CD4-positive, CD25-positive, alpha-beta regulatory T cell (primary cell): ENCODE measurements at places on chromosomes 2 and 18.

- DNase-seq, result no peak
Measured at GRCh38 chr2:34806396-34806795, 1207.3 kb upstream of the FAM98A start.

- no peak for DNase-seq
Measured at GRCh38 chr18:48790226-48790863, 160.4 kb downstream of the SMAD7 start.

DNA sequence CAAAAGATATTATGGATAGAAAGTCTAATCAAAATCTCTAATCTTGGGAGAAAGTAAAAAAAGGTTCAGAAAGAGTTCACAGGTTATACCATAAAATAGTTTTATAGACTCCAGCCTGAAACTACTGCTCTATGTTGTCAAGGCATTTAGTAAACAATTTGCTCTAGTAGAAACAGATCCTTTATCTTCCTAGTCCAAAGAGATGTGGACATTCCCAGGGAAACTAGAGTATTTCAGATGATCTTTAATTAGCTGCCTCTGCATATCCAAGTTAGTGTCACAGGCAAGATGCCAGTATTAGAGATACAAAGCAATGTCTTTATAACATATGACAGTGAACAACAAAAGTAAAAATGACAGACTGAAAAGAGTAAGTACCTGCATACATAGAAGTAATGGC, 708.6 kb downstream of the CCDC85A start:
- DNase-seq, result no peak

- DNase-seq, result peak; percentile 3
Measured at GRCh38 chr2:120344976-120345581, 857 bp upstream of the INHBB start.

GRCh38 chr2:23718931-23719700, 207.8 kb downstream of the ATAD2B start:
- DNase-seq, result no peak

DNA sequence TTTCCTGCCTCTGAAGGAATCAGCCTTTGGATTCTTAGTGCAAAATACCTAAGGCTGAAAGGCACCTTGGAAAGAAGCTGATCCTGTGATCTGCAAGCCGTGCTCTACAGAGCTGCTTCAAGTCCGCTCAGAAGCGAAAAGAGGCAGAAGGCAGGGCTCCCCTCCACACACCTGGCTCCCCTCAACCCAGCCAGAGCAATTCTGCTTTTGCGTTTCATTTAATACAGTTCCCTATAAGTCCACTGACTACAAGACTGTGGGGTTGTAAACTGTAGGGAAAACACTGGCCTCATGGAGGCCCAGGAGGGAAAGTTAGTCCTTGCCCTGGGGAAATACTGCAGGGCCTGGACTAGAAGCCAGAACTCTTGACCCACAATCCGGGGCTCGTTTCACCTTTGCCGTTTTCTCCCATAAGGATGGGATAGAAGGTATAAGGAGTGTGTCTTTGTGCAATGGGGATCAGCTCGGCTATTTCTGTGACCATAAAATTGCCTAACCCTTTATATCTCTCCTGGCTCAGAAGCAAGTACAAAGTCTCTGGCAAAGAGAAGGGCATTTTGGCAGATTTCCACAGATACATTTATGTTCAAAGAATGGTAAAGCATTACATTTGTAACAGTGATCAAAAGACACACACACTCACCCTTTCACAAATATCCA, 95.8 kb upstream of the TEX51 start:
- DNase-seq, result no peak

DNA sequence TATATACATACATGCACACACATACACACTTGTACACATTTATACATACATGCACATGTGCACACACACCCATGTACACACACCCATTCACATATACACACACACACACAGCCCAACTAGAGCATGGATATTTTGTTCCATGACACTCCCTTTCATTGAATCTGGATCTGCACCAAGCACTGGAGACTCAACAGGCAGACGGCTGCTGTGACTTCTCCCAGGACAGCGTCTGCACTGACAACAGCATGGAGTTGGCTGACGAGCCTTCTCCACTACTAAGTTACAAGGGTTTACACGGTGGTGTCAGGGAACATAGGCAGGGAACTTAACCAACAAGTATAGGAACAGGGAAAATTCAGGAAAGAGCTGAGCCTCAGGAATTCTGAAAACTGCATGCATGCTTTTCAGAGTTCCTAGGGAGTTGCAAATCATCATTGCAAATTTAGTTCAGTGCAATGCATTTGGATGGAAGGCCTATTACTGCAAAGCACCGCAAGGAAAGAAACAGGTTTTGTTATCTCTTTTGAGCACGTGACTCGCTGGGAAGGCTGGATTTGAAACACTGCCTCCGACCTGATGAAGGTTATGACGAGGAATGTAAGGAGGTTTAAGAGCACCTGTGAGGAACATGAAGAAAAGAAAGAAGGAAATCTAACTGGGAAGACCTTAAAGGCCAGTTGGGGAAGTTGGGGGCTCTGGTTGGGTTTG, 35.9 kb downstream of the TMEM18 start:
- DNase-seq, result no peak

DNA sequence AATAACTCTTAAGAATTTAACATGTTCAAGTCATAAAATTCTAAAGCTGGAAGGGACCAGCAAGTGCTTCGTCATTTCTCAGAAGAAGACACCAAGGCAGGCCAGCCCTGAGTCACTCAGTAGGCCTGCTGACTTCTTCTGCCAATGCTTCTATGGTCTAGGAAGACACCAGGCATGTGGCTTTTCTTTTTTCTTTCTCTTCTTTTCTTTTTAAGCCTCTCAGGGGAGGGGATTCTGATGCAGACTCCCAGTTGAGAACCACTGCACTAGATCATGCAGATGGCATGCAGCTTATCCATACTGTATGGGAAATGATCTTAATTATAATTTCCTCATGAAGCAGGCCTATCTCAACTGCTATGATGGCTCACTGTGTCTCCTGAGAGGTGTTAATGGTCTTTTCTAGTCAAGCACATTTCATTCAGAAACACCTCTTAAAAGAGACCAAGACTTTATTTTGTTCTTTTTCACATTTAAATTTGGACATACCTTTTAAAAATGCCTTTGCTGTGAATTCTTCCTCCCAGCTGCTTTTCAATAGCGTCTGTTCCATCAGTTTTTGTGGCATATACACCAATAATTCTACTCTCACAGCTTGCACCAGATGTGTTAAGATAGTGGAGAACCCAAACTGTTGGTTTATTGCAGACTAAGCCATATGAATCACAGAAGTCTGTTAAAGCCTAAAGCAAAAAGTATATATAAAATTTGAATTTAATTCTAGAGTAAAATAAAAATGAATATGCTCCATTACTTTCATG, 11.3 kb downstream of the KCTD18 start:
- DNase-seq, result no peak

DNA sequence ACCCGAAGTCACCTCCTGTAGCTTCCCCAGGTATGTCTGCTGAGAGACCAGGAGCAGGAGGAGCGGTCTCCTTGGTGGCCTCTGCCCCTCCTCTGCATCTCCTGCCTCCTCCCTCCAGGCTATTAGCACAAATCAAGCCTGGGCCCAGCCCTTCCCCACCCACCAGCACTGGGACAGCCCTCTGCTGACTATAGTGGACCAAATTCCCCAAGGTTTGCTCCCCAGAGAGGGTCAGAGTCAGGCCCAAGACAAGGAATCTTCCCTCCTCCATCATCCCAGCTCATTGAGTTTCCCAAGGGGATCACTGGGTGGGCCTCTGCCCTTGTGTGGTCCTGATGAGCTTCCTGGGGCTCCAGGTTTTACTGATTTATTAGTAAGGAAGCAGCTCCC, 62.1 kb downstream of the EMILIN2 start:
- no peak for DNase-seq
